ENCODE measurements at places on chromosomes 5 and 9.

GRCh38 chr5:52554293-52554692 lies 233.4 kb upstream of the ITGA1 start:
- no peak for DNase-seq

DNA sequence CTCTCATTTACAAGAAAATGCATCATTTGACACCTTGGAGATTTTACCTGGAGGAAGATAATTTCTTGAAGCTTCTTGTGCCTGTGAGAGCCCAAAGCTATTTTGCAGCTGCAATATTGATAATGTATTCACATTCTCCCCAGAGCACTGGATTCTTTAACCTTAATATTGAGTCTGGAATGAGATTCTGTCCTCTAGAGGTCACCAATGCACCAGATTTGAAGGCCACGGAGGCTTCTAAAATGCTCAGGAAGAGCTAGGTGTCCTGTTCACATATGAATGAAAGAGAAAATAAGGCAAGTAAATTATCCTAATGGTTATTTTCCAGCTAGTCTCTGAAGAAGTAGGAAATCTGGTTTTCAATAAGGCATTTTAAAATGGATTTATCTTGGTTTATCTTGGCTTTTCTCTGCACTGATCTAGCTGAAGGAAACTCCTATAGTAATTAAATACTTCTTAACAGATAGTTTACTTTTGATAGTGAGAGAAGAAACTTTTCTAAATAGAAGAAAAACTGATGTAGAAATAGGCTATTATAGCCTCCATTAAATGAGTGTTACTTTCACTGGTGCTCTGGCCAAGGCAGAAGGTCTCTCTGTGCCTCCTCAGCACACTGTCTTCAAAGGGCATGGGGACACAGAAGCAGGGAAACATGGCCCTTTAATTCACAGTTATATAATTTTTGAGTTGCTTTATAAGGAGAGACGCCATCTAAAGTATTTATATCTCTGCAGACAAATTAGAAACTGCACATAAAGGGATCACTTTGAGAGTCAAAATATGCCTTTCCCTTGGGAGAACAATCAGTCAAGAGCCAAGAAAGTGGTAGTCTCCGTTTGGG lies 297.0 kb upstream of the ACTBL2 start:
- DNase-seq = peak; percentile 64

DNA sequence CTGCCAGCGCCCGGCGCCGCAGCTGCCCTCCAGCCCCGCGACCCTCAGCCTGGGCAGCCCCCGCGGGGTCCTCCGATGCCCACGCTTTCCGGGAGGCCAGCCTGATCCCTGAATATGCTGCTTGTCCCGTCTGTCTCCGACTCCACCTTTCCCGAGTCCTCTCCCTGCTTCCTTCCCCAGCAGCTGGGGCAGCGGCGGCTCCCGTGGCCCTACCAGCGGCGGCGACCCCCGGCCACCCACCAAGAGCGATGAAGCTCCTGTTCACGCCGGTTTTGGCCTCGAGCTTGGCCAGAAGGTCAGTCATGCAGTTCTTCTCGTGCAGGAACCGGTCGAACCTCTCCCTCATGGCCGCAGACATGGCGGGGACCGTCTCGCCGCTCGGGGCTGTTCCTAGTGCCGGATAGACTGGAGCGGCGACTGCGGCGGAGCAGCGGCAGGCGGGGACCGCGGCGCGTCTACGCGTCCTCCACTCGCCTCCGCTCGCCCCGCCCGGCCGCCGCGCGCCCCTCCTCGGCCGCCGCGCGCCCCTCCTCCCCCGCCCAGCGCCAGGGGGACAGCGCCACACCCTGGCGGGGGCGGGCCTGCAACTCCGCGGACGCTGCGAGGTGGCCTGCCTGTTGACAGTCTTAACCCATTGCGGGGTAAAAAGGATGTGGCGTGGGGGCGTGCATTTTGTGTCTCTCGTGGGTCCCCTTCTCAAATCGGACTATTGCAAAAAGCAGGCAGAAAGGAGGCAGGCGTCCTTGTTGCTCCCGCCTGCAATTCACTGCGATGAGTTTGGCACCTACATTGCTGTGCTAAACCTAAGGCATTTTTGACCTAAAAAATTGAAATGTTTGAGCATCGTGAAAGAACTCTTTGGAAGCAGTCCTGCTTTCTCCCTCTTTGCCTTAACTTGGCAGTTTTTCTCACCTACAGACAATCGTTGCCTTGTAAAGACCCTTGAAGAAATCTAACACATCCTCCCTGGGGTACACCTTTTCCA lies at the start of gene REEP5:
Gene REEP5, minus strand, starts transcription at position 395 of the 985 bp plus-strand sequence. Its CDS starts 37 bp downstream, at position 358.
- peak; percentile 52 for DNase-seq

- DNase-seq = no peak
Observed at GRCh38 chr5:178772351-178772750, 41.9 kb upstream of the ZNF354A start.

DNA sequence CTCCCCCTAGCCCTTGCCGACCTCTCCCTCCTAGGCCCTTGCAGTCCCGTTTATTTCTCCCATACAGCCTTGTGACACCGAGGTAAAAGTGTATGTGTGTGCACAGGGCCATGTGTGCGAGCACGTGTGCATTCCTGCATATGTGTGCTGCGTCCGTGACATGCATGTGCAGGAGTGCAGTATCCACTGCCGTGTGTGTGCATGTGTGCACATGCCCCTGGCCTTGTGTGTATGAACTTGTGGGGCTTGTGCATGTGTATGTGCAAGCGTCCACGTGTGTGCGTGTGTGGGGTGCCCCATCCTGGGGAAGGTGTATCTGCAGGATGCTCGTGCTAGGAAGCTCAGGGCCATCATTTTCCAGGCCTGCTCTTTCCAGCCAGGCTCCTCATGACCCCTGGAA lies 6.6 kb downstream of the AK1 start:
- DNase-seq = no peak

GRCh38 chr5:109168151-109168550 lies 241.6 kb downstream of the PJA2 start:
- DNase-seq = no peak

GRCh38 chr5:159161361-159162214 lies 47.8 kb downstream of the RNF145 start:
- no peak for DNase-seq

DNA sequence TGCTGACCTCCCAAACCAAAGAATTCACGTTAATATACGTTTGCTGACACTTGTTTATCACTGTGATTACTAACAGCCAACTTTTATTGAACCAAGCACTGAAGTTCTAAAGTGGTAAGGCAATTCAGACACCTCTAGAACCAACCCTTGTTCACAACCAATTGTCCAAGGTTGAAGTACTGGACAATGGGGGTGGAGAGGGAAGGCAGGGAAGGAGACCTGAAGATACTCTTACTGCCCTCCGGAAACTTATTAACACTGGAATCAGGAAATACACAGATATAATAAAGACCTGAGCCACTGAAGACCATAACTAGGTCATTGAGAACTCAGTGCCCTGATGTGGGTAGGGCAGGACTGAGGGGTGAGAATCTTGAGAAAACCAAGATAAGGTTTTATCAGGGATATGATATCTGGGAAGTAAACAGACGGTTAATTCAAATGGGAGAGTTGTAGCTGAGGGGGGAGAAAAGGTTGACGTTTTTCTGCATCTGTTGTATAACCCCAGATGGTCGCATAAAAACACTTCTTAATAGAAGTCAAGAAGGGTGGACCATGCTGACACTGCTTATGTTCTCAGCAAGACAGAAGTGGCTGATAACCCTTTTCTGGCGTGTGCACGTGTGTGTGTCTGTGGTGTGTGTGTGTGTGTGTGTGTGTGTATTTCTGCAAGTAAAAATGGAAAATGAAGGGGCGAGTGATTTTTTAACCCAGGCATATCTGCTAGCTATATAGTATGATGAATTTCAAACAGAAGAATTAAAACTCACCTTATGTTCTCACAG lies 125.9 kb downstream of the LHFPL2 start:
- DNase-seq = no peak

DNA sequence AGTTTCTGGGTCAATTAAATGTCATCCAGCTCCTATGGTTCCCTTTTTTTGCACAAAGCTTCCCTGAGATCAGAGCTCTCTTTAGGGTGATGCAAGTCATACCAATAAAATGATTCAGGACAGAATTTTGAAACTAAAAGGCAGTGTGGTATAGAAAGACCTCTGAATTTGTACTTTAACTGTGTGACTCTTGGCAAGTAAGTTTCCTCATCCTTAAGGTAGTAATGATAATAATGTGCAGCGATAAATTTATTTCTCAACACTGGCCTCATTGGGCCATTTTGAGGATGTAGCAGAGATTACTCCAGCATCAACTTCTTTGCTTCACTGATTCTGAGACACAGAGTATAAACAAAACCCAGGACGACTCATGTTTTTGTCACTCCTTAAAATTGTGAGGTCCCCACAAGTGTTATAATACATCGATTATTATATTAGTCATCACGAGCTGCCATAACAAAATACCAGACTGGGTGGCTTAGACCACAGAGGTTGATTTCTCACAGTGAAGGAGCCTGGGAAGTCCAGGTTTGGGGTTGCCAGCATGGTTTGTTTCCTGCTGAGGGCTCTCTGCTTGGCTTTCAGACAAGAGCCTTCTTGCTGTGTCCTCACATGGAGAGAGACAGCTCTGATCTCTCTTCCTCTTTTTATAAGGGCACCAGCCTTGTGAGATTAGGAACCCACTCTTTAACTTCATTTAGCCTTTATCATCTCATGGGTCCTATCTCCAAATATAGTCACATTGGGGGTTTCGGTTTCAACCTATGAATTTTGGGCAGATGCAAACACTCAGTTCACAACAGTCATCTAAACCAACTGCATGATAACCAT lies 293.0 kb downstream of the ZNF608 start:
- DNase-seq = peak; percentile 69

DNA sequence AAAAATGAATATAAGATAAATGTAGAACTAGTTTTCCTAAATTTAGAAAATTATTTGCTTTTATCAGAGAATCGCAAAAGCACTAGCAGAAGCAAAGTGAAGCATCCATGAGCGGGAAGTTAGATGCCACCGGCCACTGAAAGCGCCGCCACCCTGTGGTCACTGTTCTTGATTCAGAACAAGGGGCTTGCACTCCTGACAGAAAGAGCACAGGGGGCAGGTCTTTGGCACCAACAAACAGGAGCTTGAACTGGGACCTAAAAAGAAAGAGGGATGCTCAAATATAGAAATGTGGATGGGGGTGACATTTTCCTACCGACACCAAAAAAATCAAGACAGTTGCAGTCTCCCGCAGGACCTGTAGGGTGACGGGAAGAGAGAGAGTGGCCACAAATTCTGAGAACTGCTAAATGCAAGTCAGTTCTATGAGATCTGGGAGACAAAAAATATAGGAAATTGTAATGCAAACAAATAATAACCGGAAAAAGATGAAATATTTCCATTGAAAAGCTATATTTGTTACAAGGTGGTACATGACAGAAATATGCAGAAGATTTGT lies 144.3 kb downstream of the CDH12 start:
- DNase-seq = no peak

DNA sequence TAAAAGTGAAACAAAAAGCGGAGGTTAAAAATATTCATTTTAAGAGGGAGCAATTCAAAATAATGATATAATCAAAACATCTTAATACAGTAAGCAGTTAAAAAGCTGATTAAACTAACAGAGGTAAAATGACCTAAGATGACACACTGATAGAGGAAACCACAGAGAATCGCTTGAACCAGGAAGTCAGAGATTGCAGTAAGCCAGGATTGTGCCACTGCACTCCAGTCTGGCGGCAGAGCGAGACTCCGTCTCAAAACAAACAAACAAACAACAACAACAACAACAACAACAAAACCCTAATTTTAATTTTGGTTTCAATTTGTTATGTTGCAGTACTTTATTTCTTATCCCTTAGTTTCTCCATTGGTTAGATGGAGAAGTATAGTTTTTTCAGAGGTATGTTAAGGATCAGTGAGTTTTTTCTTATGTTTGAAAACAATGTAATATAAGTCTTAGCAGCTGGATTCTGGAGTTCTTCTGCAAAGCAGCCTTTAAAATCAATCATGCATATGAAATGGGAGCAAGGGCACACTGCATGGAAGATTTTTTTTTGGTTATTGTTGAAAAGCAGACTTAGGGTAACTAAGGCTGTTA lies 58.5 kb downstream of the MLANA start:
- no peak for DNase-seq

Measured in fibroblast of skin of left quadriceps (primary cell).